ENCODE measurements at places on chromosomes 16 and 17.
A peak's percentile ranks its signal among the peaks of the same experiment; 100 is the strongest.

DNA sequence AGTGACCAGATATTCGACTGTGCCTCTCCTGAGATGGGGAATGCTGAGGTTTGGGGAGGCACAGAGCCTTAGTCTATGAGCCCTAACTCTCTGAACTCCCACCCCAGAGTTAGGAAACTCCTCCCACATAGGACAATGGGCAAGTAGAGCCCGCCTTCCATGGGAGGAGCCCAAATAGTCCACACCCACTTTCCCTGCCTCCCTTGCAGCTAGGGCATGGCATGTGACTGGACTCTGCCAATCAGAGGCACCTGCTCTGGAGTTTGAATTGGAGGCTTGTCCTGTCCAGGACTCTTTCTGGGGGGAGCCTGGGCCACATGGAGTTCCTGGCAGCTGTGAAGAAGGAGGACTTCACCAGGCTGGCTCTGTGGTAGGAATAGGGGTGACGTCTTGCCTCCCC is 48.4 kb downstream of the SOCS1 start:
- no peak for DNase-seq

DNA sequence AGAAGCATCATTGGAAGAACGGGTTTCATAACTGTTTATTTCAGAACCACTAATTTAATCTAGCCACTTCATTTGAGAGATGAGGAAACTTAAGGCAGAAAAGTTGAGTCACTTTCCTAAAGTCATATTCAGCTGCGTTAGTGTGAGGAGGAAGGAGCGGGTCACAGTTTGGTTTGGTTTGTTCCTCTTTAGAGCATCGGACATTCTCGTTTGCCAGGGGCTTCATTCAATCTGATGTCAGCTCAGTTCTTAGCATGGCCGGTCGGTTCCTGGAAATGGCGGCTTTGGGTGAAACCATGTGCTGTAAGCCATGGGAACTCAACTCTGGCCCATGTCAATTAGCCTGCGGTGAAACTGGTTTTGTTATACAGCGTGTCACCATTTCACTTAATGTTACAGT is 186.5 kb downstream of the LGALS9B start:
- no peak for DNase-seq

- no peak for DNase-seq
Measured at GRCh38 chr17:32746698-32747097, 130.2 kb downstream of the MYO1D start.

- DNase-seq, result peak; percentile 62
Measured at GRCh38 chr17:49822829-49823228, 25.0 kb downstream of the TAC4 start.

DNA sequence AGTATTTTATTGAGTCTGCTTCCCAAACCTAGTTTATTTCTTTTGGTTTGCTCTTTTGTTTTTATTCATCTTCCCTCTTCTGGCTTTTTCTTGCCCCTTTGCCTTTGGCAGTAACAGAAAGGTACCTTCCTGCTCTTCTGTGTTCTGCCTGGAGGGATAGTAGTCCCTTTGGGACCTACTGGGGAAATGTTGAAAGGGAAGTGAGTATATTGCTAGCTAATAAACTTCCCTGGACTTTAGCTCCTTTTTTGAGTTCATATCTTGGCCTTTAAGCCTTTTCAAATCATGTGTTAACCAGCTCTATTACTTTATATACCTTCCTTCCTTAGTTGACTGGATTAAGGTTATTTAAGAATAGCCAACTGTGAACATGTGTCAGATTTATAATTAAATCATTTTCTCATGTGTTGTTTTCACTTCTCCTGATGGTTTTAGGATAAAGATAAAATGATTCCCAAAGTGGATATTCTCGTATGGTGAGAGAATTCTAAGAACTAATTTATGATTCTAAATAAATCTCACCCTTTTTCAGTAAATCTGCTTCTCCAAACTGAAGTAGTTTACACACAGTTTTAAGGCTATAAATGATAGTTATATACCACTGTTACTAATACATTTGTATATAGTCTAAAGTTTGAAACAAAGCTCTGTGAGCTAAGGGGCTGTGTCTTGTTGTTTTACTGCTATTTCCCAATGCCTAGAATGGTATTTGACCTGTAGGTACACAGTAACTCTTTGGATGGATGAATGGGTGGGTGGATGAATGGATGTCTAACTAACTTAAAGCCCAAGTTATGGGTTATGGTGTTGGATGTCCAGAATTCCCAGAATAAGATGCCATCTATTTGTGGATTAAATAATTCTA is 45.7 kb downstream of the OMG start:
- no peak for DNase-seq

GRCh38 chr16:71917900-71918299 is 22.6 kb downstream of the IST1 start:
- peak; percentile 70 for DNase-seq

- DNase-seq, result no peak
Measured at GRCh38 chr17:72946156-72946555, 146.3 kb downstream of the SLC39A11 start.

GRCh38 chr16:89140981-89141883 is 30.3 kb upstream of the CDH15 start:
- DNase-seq, result no peak

DNA sequence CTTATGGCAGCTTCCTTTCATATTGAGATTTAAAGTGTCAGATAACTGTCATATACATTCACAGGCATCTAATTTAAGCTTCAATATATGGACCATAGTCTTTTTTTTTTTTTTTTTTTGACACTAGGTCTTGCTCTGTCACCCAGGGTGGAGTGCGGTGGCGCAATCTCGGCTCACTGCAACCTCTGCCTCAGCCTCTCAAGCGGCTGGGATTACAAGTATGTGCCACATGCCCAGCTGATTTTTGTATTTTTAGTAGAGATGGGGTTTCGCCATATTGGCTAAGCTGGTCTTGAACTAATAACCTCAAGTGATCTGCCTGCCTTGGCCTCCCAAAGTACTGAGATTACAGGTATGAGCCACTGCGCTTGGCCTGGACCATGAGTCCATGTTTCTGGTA is 13.6 kb downstream of the CEP95 start:
- no peak for DNase-seq
